Endothelial cell (in vitro differentiated cells): ENCODE measurements at places on chromosomes 12 and 14. TPM values are rescaled to one million over a fixed set of nuclear protein-coding genes. Genes with fewer than 3 reads are reported as not detected.

DNA sequence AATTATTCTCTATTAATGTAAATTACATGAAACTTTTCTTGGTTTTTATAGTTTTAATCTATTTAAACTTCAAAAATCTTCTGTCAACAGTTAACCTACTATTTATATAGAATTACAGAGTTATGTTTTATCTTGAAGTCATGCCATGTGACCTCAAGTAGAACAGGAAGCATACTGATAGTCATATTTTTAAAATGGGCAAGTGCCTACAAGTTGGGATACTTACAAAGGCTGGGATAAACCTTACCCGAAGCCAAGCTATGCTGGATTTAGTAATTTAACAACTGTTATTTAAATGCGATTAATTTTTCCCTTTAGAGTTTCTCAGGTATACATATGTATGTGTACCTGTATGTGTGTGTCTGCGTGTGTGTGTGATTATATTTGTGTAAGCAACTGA, 266.9 kb downstream of the RASSF9 start:
- DNase-seq: no peak

DNA sequence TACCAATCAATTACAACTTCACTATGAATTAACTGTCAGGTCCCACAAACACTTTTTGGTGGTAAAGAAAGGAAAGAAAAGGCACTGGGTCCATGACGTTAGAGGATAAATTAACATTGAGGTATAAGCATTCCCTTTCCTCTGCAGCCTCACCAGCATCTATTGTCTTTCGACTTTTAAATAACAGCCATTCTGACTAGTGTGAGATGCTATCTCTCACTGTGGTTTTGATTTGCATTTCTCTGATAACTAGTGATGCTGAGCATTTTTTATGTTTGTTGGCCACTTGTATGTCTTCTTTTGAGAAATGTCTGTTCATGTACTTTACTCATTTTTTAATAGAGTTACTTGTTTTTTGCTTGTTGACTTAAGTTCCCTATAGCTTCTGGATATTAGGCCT, 9.4 kb downstream of the ANKS1B start:
- no peak for DNase-seq

DNA sequence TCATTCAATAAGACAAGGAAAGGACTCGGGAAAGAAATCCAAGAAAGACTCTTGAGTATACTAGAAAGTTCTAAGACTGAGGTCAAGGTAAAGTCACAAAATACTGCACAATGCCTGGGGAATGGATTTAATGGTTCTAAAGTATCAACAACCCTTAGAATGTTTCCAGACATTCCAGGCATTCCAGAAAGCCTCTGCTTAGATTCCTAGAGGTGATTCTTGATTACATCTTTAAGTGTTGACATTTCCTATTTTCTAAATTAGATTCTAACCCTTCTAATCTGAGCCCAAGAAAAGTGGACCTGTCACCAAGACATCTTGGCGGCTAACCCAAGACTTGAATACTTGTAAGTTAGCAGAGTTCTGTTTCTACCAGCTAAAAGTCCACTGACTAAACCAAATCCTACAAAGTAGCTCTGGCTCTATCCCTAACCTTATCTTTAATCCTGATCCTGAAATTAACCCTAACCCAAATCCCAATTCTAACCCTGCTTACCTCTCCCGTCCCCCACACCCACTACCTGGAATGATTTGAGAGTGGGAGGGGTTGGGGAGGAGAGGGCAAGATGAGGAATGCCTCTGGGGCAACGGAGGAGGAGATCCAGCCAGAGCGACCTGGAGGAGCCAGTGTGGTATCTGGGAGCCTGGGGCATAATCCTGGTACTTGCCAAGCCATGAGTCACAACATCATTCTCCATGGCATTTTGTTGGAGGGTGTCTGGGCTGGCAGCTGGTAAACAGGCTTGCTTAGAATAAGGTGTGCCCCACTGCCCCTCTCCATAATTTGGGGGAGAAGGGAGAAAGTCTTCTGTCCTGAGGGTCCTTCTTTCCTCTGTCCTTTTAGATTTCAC, 93.4 kb upstream of the HOXC13 start:
- no peak for DNase-seq

DNA sequence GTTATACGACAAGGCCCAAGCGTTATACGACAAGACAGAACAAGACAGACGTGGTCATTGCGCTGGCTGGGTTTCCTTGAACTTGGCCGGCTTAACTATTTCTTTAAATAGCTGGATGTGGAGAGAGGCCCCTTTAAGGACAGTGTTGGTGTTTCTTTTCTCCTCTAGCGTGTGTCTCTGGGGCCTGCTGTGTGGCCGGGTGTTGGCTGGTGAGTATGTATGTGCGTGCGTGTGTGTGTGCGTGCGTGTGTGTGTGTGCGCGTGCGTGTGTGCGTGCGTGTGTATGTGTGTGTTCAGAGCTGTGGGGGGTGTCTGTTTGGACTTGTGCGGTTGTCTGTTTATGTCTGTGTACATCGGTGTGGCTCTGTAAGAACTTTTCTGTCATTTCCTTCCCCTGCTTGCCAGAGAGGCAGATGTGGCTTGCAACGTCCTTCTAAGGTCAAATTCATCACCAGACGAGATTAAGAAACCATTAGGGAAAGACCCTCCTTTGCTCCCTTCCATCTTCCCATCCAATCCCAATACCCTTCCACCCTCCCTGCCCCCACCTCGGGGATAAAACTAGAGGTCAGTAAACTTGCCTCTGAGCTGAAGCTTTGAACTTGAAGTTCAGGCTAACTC, 78.6 kb upstream of the TBX3 start:
- no peak for DNase-seq

- DNase-seq: no peak
Measured at GRCh38 chr14:90560991-90561390, 164.2 kb downstream of the CALM1 start.

- DNase-seq: no peak
Measured at GRCh38 chr14:100979780-100980179, 76.3 kb upstream of the RTL1 start.

DNA sequence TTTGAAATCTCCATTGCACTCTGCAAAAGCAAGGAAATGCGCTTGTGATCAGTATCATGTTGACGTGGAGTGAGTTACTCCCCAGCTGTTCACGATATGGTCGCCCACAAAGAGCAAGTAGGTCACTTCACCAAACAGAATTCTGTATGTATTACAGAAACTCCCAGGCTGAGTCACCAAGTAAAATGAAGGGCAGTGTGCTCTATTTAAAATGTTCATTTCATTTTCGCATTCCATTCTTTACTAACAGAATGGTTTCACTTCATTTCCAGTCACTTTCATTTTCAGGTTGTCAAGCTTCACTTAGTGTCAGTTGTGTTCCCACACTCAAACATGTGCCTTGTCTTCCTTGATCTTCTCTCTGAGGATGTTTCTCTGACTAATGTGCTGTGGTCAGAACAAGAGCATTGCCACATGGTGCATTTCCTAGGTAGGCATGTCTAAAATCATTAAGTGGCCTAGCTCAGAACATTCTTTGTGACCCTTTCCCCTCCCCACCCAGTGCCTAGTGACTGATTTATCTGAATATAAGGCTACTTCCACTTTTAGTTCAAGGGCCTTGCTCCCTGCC, 391.2 kb downstream of the RAD51B start:
- DNase-seq: no peak

DNA sequence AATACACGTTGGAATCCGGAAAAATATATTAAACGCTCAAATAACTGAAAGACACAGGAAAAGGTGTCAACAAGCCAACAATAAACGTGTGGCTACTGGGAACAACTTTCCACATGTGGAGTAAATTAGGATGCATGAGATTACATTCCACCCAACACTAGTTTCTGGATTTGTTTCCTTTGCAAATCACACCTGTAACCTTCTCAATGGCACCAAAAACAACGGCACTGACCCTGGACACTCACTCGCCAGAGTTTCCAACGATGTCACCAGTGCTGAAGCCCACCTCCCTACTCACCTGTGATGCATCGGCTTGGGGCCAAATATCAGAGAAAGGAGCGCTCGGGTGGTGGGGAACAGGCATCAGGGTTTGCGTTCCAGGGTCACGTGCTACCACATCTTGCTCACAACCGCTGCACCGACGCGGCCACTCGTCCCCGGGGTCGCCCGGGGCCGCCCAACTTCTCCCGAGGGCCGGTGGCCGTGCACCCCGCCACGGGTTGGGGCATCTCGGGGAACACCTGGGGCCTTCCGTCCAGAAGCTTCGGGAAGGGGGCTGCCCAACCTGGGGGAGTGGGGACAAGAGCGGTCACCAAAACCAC, 629 bp downstream of the PRDM4 start:
- DNase-seq: peak; percentile 28

- no peak for DNase-seq
Measured at GRCh38 chr12:68189821-68190242, 30.3 kb upstream of the IFNG start.

The GARIN6 gene
- not detected for total RNA-seq

The RBMS2 gene
- 122 TPM for total RNA-seq

The ERBB3 gene
- 4.2 TPM for total RNA-seq
